ENCODE measurements at places on chromosomes 1 and 21.

- DNase-seq, result no peak
These were observed 1.8 kb downstream of the RER1 start for GRCh38 chr1:2393471-2393877.

GRCh38 chr21:36034211-36034913 is 26.0 kb downstream of the SETD4 start:
- no peak for DNase-seq

DNA sequence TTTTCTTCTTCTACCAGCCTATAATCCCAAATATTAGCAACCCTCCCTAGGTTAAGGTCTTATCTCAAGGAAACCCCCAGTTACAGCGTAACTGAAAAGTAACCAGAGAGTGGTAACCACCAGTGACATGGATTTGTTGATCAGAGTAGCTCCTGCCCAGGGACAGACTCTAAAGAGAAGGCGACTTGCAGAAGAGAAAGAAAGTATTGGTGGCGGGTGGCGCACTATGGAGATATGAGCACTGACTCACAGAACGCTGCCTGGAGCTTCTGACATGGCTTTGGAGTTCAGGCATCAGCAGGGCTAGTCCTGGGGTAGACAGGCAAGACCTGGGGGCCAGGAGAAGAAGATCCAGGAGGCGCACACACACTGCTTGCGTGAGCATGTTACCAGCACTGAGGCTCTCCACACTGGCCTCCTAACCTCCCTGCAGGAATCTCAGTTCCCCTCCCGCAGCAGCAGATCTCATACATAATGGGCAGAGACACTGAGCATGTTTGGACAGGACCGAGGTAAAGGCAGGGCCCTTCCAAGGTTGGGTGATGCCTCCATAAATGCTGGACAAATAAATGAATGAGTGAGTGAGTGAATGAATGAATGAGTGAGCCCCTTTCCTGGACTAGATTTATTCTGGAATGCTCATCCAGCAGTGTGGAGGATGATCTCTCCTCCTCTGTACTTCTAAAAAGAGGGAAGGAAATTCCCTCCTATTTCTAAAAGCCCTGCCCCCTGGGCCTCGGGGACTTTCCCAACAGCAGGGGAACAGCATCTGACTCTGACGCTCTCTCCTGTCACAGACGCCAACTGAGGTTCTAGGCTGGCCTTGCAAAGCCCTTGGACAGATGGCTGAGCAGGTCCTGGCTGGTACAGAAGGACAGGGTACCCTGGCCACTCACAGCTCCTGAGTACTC is 175.5 kb downstream of the CLIC6 start:
- no peak for DNase-seq

DNA sequence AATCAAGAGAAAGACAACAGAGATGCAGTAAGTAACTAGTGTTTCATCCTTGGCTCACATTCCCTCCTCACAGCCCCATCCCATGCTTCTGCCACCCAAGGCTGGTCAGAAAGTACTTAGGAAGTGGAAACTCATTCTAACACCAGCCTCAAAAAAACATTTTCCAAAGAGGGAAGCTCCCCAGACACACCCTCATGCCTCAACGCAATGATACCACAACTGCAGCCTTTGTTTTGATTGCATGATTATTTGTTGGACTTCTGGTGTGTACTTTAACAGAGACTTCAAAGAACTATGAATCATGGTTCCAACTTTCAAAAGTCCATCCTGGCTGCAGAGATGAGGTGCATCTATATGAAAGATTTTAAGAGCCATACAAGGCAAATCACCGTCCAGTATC is 45.2 kb upstream of the KCNA3 start:
- no peak for DNase-seq

- DNase-seq, result no peak
These were observed 17.7 kb downstream of the FAAH start for GRCh38 chr1:46411601-46412341.

DNA sequence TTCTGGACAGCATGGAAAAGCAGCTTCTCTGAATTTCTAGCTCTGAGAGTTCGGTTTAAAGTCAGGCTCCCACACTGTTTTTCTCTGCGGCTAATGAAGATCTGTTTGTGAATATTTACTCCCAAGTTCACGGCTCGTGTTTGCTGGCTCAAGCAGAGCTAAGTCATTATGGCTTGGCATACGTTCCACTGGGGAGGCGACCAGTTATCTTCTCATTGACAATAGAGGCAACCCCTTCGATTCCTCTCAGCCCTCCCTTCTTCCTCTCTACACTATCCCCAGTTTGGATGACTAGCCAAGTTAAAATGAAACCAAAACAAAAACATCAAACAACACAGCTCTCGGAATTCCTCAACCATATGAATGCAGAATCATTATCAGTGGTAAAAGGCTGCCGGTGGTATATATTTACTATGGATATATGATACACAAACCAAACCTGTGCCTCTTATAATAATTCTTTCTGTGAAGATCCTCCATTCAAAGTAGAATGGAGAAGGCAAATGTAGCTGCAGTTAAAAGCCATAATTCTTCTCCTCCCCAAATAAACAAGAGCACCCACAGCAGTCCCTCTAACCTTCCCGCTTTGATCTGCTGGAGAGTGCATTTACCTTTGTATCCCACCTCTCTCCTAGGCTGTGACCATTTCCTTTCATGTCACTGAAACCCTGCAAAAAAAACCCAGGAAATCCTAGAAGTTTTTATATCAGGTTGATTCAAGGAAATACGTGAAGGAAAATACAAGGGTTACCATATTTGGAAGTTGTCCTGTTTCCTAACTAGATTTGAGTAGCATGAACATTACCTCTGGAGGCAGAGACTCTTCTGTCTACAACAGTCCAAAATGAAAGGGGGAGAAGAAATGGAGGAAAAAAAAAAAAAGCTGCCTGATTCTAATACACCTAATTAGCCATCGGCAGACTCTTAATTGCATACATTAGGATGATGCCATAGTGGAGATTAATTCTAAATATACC is 108.3 kb upstream of the USH2A start:
- no peak for DNase-seq

DNA sequence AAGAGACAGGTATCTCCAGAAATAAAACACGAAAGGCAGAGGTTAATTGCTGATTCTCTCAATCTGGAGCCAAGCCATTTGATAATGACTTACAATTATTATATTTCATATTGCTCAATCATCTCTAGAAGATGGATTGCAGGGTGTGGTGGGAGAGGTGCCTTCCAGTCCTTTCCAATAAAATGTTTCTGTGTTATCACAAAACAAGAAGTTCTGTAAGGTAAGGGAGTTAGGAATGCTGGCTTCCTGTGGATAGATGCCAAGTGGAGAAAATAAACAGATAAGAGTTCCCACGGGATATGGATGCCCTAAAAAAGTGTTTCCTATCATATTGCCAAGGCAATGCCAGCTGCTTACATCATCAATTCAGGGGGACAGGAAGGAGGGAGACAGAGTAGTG is 7.2 kb upstream of the CCN1 start:
- no peak for DNase-seq

DNA sequence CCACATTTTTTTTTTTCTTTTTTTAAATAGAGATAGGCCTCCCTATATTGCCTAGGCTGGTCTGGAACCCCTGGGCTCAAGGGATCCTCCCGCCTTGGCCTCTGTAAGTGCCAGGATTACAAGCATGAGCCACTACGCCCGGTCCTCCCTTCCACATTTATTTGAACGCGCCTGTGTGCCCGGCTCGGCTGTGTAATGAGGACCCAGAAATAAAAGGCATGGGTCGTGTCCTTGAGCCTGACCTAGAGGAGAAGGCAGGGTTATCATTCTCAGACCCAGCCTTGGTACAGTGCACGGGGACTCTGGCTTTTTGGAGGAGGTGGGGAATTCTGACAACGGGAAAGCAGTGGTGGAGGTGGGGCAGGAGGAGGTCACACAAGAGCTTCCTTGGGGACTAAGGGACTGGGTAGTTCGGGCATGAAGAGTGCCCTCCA is 841 bp downstream of the CENPF start:
- DNase-seq, result no peak

- no peak for DNase-seq
These were observed 1.1 kb upstream of the KCNE2 start for GRCh38 chr21:34362670-34363069.

DNA sequence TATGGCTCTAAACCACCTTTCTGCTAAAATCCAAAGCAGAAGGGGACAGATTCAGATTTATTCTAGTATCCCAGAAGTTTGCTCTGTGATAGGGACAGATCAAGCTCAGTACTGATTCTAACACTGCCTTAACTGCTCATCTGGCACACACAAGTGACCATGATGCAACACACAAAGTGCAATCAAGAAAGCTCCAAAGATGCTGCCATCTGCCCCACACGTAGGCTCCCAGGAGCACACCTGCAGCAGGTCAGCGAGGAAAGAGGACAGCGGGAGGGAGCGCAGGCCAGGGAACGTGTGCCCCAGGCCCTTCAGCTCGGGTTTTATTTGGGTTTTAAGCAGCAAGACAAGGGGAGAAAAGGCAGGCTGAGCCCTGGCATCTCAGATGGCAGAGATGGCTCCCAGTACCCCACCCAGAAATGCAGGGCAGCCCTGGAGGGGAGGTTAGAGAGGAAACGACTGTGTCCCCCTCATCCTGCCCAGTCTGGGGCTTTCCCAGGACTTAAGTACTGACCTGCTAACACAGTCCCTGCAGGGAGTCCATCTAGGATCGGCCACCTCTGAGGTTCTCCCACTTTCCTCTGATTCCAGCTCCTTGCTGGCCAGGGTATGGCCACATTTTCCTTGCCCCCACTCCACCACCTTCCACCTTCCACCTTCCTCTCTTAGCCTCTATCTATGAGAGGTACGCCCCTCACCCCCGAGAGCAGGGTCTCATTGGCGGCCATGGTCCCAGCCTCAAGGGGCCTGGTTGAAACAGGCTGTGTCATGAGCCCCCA is 1.2 kb downstream of the TRIM11 start:
- no peak for DNase-seq

GRCh38 chr1:95407131-95407885 is 173.3 kb downstream of the RWDD3 start:
- no peak for DNase-seq

All from CD4-positive, alpha-beta T cell treated with Interleukin-6 at 100 ng/mL for 8 hours (primary cell).